Fibroblast of upper back skin (primary cell): ENCODE measurements at places on chromosomes 12 and 14.

DNA sequence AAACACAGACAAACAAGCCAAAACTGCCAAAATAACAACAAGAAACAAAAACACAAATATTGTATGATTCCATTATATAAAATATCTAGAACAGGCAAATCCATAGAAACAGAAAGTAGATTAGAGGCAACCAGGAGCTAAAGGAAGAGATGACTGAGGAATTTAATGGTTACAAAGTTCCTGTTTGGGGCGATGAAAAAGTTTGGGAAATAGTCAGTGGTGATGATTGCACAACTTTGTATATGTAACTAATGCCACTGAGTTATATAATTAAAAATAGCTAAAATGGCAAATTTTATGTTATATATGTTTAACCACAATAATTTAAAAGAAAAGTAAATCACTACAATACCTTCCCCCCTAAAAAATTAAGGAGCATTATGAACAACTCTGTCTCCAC lies 24.5 kb downstream of the GNPTAB start:
- DNase-seq = no peak

DNA sequence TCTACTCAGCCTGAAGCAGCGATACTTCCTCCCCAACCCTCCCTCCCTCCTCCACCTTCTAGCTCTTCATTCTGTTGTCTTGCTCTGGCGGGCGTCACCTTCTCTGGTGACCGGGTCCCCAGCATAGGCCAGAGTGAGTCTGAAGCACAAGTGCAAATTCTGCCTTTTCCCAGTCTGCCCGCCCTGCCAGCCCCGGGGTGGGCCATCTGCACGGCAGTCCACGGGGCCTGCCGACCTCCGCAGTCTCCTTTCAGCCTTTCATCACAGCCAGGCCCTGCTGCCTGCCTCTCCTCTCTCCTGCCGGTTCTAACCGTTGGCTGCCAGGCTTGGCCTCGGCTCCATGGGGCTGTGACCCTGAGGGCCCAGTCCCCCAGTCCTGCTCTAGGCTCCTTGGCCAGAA lies 58.7 kb downstream of the TESC start:
- DNase-seq = no peak

- DNase-seq = no peak
These were observed 107.2 kb upstream of the DDHD1 start for GRCh38 chr14:53260286-53260685.

- DNase-seq = no peak
These were observed 60.2 kb downstream of the MDM2 start for GRCh38 chr12:68868043-68868790.

DNA sequence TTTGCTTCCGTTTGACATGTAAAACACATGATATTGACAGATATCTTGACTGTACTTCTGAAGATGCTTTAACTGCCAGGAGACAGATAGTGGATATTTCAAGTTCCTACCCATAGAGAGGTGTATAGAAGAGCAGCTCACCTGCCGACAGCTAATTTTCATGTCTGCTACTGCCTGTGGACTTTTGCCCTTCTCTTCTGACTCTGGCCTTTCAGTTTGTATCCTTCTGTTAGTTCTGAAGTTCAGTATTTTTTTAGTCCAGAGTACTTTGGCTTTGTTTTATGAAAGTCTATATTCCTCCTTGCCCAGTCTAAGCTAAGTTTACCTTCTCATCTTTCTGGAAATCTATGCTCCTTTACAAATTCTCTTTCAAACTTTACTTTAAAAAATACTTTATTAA lies 30.8 kb upstream of the STK38L start:
- no peak for DNase-seq

GRCh38 chr12:109959411-109960093 lies 36.6 kb downstream of the GIT2 start:
- DNase-seq = no peak
